Naive thymus-derived CD8-positive, alpha-beta T cell (primary cell): ENCODE measurements at places on chromosomes 6 and 20. TPM values are rescaled to one million over a fixed set of nuclear protein-coding genes. Genes with fewer than 3 reads are reported as not detected.

The GRM4 gene
- total RNA-seq = not detected

The SLC2A10 gene
- total RNA-seq = not detected

DNA sequence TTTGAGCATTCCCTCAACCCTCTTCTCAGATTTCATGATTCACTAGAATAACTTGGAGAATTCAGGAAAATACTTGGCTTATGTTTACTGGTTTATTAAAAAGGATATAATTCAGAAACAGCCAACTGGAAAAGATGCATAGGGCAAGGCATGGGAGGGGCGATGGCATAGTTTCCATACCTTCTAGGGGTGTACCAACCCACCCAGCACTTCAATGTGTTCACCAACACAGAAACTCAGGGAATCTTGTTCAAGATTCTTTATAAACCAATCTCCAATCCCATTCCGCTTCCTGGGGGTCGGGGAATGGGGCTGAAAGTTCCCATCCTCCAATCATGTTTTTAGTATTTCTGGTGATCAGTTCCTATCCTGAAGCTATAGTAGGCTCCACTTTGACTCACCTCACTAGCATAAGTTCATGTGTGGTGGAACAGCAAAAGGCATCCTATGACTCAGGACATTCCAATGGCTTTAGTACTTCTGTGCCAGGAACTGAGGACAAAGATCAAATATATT lies 164.4 kb downstream of the SIM1 start:
- no peak for DNase-seq

DNA sequence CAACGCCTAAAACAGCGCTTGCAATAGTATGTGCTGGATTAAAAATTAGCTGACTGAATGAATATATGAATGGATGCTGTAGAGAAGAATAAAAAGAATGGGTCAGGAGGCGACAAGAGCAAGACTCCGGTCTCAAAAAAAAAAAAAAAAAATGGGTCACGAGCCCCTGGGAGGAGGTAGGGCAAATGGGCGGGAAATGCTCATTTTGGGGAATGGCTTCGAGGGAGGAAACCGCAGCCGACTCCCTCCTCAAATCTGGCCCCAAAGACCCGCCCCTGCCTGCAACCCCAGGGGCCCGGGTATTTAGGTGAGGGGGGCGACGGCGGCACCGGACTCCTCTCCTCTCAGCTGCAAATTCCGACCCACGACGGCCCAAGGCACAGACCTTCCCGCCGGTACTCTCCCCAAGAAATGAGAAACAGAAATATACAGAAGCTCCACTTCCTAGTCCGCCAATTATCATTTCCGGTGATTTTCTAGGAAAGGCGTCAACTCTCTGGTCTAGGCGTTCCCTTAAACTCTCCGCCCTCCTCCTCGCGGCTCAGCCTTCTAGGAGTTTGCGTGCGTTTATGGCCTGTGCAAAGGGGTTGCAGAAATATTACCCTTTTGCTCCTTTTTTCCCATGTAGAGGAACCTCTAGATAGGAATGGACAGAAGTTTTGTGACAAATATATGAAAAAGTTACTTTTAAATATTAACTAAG lies at the start of gene ZNF311:
ZNF311 (minus strand) TSS at position 133 of the 703 bp plus-strand sequence. CDS start 1,361 bp downstream, outside the sequence.
- peak; percentile 40 for DNase-seq

DNA sequence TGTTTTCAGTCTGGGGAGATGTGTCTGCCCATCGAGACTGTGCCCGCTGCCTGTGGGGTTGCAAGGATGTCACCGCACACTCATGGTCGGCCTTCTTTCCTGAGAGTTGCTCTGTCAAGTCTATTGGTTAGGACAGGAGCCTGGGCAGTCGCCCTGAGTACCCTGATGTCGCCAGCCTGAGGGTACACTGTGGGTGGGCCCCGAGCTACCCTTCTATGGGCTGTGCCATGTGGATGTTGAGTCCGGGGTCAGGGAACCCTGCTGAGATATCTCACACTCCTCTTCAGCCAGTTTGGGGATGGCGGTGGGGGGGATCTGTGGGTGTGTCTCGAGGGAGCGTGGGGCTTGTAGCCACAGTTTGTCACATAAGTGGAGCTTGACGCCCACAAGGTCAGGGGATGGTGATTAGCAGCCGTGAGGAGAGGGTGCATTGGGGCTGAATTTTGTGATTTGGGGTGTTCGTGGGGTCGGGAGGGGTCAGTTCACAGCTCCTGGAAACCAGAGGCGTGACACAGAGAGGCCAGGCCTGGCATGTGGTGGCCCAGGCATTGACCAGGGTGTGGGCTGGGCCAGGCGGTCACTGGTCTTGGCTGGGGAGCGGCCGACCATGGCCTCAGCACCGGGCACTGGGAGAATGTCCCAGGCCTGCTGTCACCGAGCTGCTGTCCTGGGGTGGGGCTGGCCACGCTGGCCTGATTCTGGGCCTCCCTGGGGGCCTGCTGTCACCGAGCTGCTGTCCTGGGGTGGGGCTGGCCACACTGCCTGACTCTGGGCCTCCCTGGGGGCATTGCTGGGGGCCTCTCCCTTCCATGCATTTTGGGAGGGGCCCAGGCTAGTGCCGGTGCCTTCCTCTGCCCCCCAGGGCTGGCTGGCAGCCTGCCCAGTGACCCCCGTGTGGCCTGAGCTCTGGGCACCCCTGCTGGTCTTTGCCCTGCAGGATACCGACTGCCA lies 1.6 kb upstream of the NPBWR2 start:
- DNase-seq = no peak
